Activated CD4-positive, CD25-positive, alpha-beta regulatory T cell (primary cell): ENCODE measurements at places on chromosomes 12 and 14.

- no peak for DNase-seq
Observed at GRCh38 chr12:12331244-12331771, 18.7 kb downstream of the MANSC1 start.

- no peak for DNase-seq
Observed at GRCh38 chr14:100085462-100085861, 20.2 kb downstream of the EVL start.

DNA sequence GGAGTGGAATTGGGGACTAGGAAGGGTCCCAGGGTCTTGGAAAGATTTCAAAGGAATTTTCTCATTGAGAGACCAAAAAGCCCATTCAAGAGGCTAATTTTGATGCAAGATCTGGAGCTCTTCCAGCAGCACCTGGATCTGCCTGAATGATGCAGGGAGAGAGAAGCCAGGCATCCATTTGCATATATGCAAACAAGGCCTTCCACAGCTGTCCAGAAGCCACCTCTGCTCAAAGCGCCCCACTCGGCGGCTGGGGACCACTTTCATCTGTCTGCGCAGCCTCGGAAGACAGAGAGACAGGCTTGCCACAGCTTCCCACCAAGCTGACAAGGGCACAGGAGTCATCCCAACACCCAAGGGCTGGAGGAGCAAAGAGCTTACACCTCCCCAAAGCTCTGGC lies 295.6 kb downstream of the DPF3 start:
- DNase-seq = no peak

- DNase-seq = no peak
Observed at GRCh38 chr12:6199531-6200255, 507 bp upstream of the CD9 start.

DNA sequence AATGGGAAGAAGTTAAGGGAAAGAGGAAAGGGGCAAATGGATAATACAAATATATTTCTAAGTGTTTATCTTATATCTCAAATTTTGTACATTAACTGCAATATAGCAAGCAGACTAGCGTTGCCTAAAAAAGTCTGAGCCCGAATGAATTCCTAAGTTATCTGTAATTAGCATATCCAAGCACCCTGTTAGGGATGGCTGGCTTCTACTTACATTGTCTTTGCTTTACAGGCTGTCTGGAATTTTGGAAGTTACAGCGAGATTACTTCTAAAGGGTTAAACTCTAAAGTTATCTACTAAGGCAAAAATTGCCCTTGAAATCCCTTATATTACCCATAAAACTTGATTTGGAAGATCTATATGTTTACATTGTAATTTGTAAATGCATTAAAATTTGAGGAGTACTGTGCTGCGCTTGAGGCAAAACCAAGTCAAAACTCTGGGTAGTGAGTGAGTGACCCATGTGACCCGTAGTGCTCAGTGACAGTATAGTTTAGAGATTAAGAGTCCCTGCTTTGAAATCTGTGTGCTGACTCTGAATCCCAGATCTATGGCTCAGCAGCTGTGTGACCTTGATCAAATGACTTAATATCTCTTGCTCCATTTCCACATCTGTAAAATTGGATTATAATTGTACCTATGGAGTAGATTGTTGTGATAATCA lies 17.3 kb upstream of the LIN7A start:
- no peak for DNase-seq

DNA sequence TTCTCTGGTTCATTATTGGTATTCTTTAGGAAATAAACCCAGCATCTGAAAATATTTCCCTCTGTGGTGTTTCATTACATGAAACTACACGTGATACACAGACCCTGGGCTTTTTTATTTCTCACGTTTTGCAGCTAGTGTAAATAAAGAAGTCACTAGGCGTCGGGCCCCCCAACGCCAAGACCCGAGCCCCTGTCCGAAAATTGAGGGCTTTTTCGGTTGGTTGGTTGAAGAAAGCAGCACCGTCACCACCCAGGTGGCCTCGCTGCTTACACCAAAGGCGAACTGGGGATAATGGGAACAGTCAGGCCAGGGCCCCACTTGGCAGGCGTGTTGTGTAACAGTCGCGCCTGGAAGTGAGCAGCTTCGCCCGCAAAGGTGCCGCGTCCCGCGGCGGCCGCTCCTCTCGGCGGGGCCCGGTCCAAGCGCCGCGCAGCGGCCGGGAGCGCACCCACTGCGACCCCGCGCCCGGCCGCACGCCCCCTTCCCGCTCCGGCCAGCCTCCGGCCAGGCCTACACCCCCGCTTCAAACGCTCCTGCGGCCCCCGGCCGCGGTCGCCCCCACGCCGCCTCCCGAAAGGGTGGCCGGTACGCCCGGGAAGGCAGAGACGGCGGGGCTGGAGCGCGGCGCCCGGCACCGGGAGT lies 1.2 kb downstream of the DUSP16 start:
- DNase-seq = peak; percentile 24

- DNase-seq = no peak
Observed at GRCh38 chr12:14394317-14395073, 29.0 kb downstream of the ATF7IP start.

- no peak for DNase-seq
Observed at GRCh38 chr14:89866458-89866857, 88.1 kb downstream of the EFCAB11 start.

DNA sequence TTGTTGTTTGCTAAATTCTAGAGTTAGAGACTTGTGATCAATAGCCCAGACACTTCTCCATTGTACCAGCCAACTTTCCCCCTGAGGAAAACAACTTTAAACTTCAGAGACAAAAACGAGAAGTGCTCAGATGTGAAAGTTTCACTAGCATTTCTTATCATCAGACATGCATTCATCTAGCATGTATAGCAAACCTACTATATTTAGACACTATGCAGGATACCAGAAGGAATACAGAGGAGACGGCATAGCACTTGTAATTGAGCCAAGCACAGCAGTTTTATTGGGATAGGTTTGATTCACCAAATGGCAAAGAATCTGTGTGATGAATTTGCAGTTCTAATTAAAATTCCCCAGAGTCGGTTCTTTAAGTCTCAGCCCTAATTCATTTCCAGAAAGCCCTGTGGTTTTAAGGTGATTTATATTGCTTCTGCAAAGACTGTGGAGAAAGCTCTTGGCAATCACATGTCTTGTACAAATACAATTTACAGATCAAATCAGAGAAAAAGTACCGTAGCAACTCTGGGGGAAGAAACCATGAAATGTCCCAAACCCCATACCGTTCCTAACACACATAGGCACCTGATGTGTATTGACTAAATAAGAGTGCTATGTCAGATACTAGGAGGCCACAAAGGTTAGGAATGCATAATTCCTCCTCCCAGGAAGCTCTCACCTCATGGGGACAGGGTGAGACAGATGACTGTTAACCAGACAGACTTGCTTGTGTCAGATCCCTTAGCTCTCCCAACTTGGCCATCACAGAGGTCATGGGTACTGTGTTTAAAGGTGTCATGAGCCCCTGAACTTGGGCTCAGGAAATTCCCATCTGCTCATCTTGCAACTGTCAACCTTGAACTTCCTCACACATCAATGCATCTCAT lies 69.6 kb upstream of the KRAS start:
- DNase-seq = no peak

GRCh38 chr14:76262641-76263040 lies 110.9 kb downstream of the GPATCH2L start:
- DNase-seq = no peak

GRCh38 chr14:105748204-105748578 lies 221.8 kb downstream of the TMEM121 start:
- DNase-seq = no peak

- no peak for DNase-seq
Observed at GRCh38 chr12:119406308-119406707, 71.8 kb downstream of the CCDC60 start.

DNA sequence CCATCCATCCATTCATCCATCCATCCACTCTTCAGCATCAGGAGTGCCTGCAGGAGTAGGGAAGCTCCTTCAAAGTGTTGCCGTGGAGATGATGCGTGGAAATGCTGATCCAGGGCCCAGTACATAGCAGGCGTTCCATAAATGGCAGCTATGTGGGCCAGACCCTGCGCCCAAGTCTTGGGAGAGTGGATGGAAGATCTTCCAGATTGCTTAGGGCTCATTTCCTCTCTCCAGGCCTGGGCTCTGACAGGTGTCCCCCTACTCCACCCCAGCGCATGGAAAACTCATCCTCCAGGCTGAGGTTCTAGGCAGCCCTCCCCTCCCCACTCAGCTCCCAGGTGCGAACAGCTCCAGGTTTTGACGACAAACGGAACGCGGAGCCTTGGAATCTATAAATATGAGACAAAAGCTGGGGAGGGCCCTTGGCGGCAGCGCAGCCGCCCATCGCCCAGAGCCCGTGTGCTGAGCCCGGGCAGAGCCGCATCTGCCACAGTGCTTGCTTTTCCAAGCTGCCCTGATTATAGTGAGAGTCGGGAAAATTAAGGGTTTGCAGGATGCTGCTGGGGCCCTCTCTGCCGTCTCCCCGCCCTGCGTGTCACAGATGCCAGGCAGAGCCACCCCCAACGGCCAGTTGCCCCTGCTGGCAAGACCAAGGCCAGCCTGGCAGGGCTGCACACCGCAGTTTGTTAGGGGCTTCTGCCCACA lies 1.6 kb downstream of the BEGAIN start:
- no peak for DNase-seq

- no peak for DNase-seq
Observed at GRCh38 chr14:103699901-103700752, 15.1 kb downstream of the XRCC3 start.

DNA sequence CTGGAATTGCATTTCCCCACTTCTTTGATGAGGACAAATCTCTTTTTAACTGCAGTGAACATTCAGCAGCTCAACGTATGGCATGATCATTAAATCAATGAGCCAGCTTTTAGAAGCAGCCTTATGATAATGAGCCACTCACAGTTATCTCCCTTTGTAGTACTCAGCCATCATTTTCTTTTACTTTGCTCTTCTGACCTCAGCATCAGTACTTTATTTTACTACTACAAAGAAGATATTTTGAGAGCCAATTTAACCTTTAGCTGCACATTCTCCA lies 250.0 kb upstream of the CLEC14A start:
- no peak for DNase-seq

GRCh38 chr14:63371033-63371432 lies 52.3 kb upstream of the GPHB5 start:
- no peak for DNase-seq

DNA sequence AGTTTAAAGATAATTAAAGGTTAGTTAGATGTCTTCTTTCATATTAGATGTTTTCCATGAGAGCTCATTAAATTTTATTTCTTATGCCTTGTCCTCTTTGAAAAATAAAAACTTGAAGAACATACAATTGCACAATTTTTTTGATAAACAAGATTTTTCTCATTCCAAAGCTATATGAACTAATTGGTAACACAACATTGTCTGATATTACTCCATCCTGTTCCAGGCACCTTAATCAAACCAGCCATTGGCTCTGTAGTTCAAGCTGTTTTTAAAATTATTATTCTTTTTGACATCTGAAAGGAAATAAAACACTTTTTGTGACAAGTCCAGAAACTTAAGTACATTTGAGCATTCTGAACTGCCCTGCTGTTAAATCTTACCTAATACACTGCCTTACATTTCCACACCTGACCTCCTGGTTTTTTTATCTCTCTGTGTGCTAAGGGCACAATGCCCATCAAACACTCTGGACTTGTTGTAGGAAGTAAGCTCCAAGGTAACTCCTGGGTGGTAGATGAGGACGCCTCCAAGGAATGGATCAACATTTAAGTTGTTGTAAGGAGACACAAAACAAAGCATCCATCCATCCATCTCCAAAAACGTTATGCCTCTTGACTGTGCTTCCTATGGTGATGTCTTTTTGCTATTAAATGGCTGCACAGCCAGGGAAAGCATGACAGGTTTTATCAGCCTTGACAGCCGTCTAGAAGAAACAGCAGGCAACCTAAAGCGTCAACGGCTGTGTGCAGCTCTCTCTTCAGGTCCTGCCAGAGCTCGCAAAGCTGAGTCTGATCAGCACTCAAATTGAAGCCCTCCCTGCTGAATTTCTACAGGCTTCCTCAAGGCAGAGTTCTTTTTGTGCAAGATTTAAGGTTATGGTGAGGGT lies 449.9 kb upstream of the FLRT2 start:
- DNase-seq = no peak

DNA sequence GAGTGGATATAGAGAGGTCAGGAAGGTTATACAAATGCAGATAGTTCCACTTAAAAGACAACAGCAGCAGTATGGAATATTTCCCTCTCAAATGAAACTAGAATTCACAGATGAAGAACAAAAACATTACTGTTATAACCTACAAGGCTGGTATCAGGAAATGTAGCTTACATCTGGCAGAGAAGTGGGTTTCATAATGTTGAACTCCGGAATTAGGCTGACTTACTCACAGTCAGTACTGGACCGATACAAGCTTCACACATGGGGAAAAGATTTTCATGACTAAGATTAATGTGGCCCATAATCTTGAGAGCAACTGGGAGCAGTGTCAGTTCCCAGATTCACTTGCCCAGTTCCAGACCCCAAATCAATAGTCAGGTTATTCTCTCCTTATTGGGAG lies 353.9 kb downstream of the DUSP6 start:
- DNase-seq = no peak

GRCh38 chr12:15230751-15231150 lies 9.5 kb upstream of the RERG start:
- DNase-seq = no peak

DNA sequence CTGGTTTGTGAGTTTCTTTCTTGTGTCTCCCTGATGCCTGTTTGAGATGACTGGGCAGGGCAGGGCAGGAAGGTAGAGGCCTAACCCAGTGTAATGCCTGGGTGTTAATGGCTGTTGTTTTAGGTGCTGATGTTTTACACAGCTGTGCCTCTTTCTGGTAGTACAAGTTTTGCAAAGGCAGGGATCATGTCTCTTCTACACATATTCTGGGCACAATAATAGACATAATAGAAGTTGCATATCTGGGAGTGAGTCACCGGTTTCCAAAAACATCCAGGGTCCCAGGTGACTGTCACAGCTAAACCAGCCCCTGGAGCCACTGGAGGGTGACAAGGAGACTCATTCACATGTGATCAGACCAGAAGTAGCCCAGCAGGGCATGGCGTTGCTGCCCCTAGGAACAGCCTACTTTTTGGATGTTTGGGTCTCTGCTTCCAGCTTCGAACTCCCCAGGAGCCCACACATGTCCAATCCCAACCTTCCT lies 18.1 kb downstream of the TPCN1 start:
- DNase-seq = no peak
